ENCODE measurements at places on chromosomes 5 and 9.
A peak's percentile ranks its signal among the peaks of the same experiment; 100 is the strongest.

- no peak for DNase-seq
These were observed 60.1 kb upstream of the LMNB1 start for GRCh38 chr5:126716861-126717260.

- DNase-seq = no peak
These were observed 246.5 kb downstream of the DMRTA1 start for GRCh38 chr9:22693156-22693555.

DNA sequence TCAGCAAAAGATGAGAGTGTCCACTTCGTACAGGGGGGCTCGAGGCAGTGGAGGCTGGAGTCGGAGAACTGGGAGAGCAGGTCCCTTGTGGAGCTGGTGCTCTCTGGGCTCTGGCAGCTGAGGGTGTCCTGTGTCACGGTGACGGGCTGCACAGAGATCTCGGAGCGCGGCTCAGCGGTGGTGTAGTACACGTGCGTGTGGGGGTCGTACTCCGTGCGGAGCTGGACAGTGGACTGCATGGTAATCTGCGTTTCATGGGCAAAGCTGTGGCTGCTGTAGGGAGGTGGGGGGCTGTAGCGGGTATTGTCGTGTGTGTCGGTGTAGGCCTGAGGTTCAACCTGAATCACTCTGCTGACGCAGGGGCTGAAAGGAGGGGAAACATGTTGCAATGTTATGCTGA, 48.0 kb downstream of the PTCH1 start:
- DNase-seq = no peak

- no peak for DNase-seq
These were observed 30.4 kb downstream of the SPARC start for GRCh38 chr5:151656311-151656710.

DNA sequence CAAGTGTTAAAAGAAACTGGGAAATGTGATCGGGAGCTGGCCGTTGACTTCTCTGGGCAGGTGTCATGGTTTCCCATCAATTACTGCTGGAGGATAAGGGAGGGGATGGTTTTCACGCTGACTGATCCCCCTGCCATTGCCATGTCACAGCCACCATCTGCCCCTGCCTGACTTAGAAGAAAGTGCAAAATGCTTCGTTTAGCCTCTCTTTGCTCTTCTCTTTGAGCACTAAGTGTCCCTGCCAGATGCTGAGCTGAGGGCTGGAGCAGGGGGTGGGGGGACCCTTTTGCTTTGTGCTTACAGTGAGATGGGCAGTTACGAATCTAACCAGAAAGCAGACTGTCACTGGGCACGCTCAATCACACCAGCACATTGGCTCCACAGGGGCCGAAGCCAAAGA, 138.4 kb upstream of the ALDH1B1 start:
- no peak for DNase-seq

GRCh38 chr9:133103183-133103986, 17.7 kb downstream of the RALGDS start:
- DNase-seq = peak; percentile 67

DNA sequence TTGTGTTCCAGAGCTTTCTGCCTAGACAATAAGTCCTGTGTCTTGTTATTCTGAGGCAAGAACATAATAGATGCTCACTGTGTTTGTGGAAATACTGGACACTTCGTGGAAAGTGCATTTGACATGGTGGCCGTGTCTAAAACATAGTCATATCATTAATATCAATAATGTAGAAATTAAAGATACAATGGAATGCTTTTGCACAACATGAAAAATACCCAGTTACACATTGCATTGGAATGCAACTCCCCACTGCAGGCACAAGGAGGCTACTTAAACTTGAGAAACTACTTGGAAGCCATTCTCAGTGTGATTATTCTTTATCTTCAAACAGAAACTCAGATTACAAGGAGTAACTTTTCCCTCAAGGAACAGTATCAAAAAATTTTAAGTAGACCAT, 145.3 kb upstream of the ZNF462 start:
- no peak for DNase-seq

DNA sequence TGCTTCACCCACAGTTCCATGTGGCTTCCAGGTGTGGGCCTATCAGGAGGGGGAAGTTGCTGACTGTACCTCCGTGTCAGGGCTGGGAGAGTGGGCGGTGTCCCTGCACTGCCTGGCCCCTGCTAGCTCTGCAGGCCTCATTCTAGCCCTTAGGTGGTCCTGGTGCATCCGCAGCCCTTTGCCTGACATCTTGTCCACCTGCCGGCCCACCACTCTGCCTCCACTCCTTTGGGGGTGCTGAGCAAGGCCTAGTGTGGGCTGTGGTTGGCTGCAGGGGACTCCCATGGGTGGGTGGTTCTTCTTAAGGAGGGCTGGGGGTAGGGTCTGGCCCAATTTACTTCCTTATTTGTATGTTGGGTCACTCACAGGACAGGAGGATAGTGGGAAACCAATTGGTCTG, 66.9 kb downstream of the HSPA4 start:
- no peak for DNase-seq

DNA sequence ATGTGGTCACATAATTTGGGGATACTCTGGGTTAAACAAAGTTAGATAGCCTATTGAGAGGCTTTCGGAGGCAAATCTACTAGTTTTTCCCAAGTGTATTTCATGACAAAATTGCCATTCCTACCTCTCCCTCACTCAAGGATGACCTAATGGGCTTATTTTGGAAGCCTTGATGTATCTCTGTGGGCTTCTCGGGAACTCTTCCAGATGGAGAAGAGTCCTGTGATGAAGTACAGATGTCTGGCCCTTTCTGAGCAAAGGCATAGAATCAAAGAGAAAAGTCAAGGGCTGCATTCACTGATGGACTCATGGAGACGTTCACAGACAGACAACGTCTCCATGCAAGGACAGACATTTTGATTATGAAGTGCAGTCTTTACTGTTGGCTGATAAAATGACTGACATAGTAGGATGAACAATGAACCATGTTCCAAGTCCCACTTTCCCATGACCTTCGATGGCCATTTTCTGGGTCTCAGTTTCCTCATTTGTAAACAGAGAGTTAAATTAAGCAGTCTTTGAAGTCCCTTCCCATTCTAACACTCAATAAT, 347.2 kb upstream of the CD180 start:
- no peak for DNase-seq

GRCh38 chr5:55338092-55338613, 30.4 kb downstream of the MTREX start:
- no peak for DNase-seq

DNA sequence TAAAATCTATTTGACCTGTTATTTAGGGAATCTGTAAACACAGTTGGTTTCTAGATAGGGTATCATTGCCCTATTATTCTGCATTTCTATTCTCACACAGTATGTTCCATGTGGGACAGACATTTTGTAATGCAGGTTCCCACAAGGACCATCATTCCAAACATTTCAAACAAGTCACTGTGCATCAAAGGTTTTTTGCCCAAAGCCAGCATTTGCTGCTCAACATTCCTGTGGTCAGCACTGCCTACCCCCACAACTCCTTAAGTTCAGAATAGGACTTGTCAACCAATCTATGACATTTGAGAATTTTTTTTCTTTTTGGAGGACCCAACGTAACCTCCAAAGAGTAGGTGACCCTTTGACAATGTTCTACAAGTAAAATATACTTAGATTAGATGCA, 95.7 kb downstream of the LPAR1 start:
- DNase-seq = no peak

DNA sequence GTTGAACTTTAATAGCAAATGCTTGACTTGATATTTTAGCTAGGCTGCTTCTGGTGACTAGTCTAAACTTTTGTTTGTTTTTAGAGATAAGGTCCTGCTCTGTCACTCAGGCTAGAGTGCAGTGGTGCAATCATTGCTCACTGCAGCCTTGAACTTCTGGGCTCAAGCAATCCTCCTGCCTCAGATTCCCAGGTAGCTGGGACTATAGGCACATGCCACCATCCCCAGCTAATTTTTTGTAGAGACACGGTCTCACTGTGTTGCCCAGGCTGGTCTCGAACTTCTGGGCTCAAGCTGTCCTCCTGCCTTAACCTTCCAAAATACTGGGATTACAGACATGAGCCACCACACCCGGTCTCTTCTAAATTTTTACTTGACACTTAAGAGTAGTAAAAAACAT, 20.7 kb downstream of the CDC37L1 start:
- no peak for DNase-seq

GRCh38 chr5:162091336-162091735, 23.8 kb downstream of the GABRG2 start:
- no peak for DNase-seq

GRCh38 chr5:16732356-16732755, 115.6 kb upstream of the RETREG1 start:
- DNase-seq = no peak

DNA sequence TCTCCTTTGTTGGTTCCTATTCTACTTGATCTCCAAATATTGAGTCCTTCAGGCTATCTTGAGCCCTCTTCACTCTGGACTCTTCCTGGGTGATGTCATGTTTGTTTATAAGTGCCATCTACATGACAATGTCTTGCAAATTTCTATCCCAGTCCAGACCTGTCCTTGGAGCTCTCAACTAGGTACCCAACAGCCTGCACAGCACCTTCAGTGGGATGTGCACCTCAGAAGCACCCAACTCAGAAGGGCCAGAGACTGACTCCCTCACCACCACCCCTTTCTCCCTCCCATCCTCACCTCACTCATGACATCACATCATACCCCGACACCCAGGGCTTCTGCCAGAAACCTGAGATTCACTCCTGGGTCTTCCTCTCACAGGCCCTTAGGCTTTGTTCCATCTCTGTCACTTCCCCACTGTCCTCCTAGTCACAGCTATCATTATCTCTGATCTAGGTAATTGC, 14.4 kb downstream of the TXN start:
- DNase-seq = no peak

GRCh38 chr5:124157320-124157719, 589.1 kb downstream of the ZNF608 start:
- no peak for DNase-seq

GRCh38 chr9:127505396-127506116, 54.2 kb downstream of the LRSAM1 start:
- no peak for DNase-seq

GRCh38 chr9:4656621-4657020, 5.5 kb upstream of the PLPP6 start:
- no peak for DNase-seq

DNA sequence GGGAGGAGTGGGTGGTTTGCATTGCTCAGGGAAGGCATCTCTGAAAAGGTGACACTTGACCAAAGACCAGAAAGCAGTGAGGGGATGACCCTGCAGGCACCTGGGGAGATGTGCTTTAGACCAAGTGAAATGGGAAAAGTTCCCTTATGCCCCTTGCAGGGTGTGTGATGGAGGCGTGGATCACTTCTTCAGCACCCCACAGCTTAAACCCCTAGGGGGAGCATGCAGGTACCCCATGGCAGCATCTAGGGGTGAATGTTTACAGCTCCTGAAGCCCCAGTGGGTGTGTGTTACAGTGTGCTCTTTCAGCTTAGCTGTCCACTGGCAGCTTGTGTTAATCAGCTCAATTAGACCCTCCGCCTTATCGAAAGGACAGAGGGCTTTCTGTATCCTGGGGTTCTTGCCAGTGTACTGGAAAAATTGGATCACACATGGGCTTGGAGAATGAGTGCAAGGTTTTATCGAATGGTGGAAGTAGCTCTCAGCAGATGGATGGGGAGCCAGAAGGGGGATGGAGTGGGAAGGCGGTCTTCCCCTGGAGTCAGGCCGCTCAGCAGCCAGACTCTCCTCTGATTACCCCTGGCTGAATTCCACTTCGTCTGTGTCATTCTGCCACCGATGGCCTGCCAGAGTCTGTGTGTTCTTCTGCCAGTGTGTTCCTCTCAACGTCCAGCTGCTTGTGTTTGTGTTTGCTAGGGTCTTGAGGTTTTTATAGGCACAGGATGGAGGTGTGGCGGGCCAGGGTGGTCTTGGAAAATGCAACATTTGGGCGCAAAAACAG, 6.3 kb downstream of the BHMT2 start:
- DNase-seq = no peak

DNA sequence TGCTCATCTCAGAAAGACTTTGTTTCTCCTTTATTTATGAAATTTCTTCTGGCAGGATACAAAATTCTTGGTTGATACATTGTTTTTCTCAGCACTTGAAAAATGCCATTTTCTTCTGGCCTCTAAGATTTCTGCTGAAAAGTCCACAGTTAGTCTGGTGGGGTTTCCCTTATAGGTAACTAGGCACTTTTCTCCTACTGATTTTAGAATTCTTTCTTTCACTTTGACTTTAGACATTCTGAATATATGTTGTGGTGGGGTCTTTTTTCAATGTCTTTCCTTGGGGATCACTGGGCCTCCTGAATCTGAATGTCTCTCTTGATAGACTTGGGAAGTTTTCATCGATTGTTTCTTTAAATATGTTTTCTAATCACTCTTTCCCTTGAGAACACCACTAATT, 79.6 kb downstream of the CETN3 start:
- no peak for DNase-seq

- DNase-seq = no peak
These were observed 55.8 kb upstream of the ARRDC3 start for GRCh38 chr5:91438871-91439270.

DNA sequence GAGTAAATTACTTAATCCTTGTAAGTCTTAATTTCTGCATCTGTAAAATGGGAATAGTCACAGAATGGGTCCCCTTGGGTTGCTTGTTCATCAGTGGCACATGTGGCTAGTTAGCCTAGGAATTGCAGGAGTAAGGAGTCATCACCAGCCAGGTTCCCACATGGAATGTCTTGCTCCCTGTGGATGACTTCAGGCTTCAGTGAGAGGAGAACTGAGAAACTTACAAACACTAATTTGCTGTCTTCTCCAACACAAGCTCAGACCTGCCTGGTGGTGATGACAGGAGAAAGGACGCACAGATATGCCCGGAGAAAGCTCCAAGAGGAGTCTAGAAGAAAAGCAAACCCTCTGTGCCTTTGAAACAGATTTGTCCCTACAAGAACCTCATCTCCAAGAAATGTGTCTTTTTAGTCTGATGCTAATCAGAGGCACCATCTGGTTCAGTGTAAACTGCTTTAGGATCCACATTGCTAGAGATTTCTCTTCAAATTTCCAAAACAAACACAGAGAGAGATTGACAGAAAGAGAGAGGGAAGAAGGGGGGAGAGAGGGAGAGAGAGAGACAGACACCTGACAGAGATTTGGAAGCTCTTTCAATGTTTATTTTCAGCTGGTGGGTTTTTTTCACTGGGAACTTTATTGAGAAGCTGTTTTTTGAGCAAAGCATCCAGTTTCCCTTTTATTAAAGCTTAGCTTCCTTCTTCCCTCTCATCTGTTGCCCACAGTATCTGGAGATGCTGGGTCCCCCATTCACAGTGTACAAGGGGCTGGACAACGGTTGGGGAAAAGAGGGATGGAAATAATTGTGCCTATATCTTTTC, 128.3 kb downstream of the DOCK2 start:
- DNase-seq = no peak

DNA sequence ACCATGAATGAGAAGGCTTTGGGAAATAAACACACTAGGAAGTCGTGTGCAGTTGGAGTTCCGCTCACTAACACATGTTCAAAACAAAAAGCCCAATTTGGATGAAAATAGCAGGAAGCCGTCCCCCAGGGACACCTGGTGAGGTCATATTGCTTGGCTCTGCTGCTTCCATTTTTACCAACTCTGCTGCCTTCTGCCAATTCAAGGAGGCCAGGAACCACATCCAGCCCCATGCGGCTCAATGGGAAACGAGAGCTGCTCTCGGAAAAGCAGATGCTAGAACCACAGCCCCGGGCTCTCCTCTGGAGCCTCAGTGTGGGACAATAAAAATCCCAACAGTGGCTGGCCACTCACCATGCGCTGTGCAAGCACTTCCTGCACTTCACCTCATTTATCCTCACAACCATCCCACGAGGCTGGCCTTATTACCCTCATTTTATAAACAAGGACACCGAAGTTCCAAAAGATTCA, 13.4 kb downstream of the ADAM19 start:
- DNase-seq = no peak

Measured in substantia nigra (tissue), 51 donors.